ENCODE measurements at places on chromosomes 5 and 9. TPM values are rescaled to one million over a fixed set of nuclear protein-coding genes. Genes with fewer than 3 reads are reported as not detected.

DNA sequence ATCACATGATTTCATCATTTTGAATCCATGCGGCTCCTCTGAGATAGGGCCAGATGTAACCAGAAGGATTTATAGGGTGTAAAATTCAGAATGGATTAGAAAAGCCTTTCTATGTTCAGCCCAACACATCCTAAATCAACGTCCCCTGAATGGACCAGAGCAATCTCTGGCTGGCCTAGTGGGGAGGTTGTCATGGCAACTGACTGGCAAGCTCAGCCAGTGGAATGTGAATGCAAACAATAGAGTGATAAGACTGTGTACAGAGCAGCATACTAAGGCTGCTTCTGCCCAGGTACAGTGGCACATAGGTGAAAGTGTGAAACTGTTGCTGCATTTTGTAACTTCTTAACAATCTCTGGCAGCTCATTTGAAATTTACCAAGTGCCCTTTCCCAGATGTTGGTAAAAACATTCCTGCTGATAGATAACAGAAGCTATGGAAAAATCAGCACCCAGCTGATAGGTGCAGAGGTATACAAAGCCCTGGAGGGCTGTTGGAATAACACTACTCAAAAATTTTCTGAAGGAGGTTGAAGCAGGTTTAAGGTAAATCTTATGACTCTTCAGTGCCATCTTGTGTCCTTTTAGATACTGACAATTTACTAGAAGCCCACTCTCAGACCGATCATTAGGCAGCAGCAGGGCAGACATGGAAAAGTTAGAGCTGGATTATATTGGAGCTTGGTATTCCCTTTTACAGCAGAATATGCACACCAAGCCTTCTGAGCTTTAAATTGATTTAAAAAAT is 267.2 kb downstream of the RAB3C start:
- peak; percentile 67 for DNase-seq

DNA sequence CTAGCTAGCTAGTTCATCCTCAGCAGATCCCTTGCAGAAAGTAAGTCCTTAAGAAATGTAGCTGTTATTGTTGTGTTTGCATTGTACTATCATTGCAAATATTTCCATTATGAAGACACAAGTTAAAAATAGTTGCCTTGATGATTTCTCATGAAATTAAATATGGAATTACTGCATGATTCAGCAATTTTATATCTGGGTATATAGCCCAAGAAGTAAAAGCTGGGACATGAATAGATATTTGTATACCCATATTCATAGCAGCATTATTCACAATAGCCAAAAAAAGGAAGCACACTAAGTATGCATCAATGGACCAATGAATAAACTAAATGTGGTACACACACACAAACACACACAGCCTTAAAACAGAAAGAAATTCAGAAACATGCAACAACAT is 6.8 kb downstream of the IFNB1 start:
- DNase-seq: no peak

- DNase-seq: no peak
Observed at GRCh38 chr9:91056917-91057316, 255.3 kb downstream of the SYK start.

DNA sequence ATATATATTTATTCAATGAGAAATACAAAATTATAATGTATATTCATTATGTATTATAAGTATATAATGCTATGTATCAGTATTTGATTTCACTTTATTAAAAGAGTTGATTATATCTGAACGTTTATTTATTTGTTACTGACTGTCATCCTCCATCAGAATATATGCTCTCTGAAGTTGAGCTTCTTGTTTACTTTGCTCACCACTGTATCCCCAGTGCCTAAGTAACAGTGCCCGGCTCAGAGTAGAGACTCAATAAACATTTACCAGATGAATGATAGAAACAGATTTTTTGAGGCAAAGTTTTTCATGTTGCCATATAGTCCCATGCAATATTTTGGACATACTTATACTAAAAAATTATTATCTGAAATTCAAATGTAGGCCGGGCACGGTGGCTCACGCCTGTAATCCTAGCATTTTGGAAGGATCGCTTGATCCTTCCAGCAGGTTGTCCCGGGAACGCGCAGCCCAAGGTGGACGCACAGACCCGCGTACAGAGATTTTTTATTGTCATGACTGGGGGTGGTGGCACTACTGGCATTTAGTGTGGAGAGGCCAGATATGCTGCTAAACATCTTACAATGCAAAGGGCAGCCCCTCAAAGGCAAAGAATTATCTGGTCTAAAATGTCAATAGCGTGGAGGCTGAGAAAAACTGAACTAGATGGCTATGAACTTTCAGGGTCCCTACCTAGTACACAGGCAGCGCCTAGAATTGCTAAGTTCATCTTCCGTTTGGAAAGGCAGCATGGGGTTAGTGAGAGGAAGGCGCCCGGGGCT is 761 bp upstream of the DNAJC25 start:
- no peak for DNase-seq

DNA sequence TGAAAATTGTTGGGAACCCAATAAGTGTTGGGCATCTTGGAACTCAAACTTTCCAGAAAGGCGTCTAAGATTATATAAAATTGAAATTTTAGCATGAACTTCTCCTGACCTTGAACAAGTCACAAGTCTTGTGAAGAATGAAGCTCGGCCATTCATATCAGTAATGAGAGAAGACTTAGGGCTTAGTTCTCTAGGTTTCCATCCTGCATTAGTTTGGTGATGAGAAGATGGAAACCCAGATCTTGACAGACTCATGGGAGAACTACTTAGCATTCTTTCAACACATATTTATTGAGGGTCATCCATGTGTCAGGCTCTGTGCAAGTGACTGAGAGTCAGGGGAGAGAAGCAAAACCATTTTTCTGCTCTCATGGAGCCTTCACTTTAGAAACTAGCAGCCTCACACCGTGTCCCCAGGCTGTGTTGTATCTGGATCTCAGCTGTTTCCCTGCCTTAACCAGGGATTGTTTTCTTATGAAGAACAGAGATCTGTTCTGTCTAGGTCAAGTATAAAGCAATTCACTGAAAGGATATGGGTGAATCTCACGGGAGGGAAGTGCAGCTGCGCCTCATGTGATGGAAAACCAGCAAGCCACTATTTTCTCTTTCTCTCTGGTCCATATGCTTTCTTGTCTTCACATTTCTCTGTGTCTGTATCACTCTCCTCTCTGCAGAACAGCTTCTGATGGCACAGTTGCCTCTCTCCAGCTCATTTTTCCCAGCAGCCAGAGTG is 3.4 kb downstream of the GARNL3 start:
- peak; percentile 31 for DNase-seq

DNA sequence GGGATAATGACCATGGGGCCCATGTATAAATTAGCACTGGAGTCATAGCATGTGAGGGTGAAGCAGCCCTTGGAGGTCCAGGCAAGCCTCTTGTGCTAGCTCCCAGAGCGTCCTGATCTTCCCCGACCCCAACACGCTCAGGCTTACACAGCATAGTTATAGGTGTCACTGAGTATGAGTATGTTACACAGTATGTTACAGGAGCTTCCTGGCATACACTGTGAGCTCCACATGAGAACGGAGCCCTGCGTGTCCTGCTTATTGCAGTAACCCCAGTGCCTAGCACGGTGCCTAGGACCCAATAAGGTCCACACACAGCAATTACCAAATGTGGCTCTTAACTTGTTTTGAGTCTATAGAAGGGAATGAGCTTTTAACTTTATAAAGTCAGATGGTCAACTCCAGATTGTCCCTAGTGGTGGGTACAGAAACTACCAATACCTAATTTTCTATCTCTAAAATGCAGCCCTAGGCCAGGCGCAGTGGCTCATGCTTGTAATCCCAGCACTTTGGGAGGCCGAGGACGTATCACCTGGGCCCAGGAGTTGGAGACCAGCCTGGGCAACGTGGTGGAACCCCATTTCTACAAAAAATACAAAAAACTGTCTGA is 64.1 kb downstream of the PLAC8L1 start:
- no peak for DNase-seq

Gene NUDT2
- 25.0 TPM for total RNA-seq

GRCh38 chr9:33465596-33466564 is 7.8 kb downstream of the NOL6 start:
- DNase-seq: no peak

- DNase-seq: no peak
Observed at GRCh38 chr5:132474131-132474723, 16.3 kb downstream of the IRF1 start.

Gene DOCK8
- total RNA-seq: 22.8 TPM

Gene PCDHGB5
- 11.3 TPM for total RNA-seq

Gene WNT8A
- total RNA-seq: not detected

Gene FRMD3
- 33.2 TPM for total RNA-seq

Gene ANKRD18B
- total RNA-seq: 6.6 TPM

- no peak for DNase-seq
Observed at GRCh38 chr9:128899566-128900322, 17.8 kb downstream of the LRRC8A start.

DNA sequence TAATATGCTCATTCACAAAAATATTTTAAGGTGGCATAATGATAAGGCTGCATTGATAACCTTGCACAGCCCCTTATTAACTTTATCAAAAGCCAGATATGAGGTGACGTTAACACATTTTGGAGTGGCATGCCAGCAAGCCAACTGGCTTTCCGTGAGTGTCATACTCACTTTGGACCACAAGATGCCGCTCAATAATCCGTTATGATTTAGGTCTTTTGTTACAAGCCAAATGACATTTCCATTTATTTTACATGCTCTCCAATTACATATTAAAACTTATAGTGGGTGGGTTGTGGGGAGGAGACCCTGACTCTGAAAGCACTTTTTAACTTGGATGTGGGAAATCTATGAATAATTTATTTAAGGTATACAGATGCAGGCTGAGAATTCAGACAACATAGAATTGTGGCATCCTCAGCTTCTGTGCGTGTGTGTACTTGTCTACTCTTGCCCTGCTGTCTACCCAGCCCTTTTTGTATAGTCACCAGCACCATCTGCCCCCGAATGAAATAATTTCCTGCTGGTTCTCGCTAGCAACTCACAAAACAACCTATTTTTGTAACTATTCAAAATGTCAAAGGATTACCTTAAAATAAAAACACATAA is 305.1 kb downstream of the PSAT1 start:
- DNase-seq: peak; percentile 68

DNA sequence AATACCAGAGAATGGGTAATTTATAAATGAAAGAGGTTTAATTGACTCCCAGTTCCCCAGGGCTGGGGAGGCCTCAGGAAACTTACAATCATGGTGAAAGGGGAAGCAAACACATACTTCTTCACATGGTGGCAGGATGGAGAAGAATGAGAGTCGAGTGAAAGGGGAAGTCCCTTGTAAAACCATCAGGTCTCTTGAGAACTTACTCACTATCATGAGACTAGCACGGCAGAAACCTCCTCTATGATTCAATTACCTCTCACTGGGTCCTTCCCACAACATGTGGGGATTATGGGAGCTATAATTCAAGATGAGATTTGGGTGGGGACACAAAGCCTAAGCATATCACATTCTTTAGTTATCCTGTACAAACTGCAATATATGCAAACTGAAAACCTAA is 609.4 kb downstream of the MTRR start:
- no peak for DNase-seq

- no peak for DNase-seq
Observed at GRCh38 chr9:72362118-72362531, 2.9 kb downstream of the ZFAND5 start.

- no peak for DNase-seq
Observed at GRCh38 chr5:82405161-82405560, 127.0 kb upstream of the RPS23 start.

Gene RAD17
- 40.0 TPM for total RNA-seq

- DNase-seq: no peak
Observed at GRCh38 chr5:65037831-65038815, 269.4 kb downstream of the CWC27 start.

Gene CDC20B
- total RNA-seq: not detected

DNA sequence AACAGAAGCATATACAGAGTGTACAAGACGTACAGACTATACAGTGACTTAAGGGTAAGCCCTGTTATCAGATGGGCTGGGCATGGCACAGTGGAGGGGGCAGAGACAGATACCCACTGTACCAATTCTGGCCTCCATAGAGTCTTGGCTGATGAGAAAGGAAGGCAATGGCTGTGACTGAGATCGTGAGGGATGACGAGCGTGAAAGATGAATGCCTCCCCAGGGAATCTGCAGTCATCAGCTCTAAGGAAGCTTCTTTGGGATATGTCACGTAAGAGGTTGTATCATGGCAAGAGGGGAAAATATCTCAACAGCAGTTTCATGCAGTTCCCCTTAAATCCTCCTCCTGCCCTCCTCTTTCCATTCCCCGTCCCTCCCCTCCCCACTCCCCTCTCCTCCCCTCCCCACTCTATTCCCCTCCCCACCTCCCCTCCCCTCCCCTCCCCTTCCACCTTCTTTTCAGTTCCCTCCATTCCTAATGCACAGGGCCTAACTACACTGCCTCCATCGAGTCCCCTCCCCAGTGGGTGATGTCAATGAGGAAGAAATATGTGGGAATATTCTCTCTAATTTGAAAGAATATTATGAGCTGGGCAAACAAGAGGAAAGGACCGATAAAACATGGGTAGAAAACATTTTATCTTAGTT is 226.4 kb upstream of the DAP start:
- DNase-seq: no peak

DNA sequence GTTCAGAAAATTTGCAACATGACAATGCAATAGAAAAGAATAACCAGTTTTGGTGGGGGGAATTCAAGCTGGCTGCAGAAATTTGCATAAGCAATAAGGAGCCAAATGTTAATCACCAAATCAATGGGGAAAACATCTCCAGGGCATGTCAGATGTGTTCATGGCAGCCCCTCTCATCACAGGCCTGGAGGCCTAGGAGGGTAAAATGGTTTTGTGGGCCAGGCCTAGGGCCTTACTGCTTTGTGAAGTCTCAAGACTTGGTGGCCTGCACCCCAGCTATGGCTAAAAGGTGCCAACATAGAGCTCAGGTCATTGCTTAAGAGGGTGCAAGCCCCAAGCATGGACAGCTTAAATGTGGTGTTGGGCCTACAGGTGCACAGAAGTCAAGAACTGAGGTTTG is 29.7 kb upstream of the SLC36A1 start:
- no peak for DNase-seq

GRCh38 chr5:36607114-36607571 is 737 bp downstream of the SLC1A3 start:
- DNase-seq: peak; percentile 79
